ENCODE measurements at places on chromosomes 5 and 9.

GRCh38 chr9:95286151-95286550 lies 31.4 kb downstream of the FANCC start:
- peak; percentile 8 for DNase-seq

- peak; percentile 69 for DNase-seq
Observed at GRCh38 chr9:26326563-26326962, 566.0 kb downstream of the CAAP1 start.

- no peak for DNase-seq
Observed at GRCh38 chr9:71808068-71808467, 39.8 kb upstream of the CEMIP2 start.

- no peak for DNase-seq
Observed at GRCh38 chr5:150481972-150482406, 25.9 kb upstream of the NDST1 start.

GRCh38 chr5:73743161-73743560 lies 117.2 kb downstream of the ARHGEF28 start:
- no peak for DNase-seq

DNA sequence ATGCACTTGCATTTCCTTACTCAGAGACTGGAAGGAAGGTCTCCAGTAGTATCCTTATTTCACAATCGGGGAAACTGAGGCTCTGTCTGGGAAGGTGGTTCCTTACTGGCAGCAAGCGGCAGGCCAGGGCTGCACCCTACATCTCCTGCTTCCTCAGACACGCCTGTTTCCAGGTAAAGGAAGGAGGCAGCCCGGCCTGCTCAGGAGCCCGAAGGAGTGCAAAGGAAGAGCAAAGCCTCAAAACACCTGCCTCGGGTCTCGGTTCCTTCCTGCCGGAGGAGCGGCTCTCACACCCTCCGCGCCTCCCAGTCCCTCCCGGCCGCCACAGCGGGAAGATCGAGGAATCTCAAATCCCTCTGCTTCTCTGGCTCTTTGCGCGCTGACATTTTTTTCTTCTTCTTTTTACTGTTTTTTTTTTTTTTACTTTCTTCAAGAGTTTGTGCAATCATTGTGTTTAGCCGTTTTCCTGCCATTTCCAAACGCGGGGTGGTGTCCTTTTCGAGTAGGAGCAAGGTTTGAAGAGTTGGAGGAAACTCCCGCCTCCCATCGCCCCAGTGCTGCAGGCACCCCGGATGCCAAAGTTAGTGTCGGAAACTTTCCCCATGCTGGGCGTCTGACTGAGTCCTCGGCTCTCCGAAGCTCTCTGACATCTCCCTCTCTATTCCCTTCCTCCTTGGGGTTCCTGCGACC lies 1.0 kb downstream of the GGTA1 start:
- DNase-seq, result peak; percentile 25

DNA sequence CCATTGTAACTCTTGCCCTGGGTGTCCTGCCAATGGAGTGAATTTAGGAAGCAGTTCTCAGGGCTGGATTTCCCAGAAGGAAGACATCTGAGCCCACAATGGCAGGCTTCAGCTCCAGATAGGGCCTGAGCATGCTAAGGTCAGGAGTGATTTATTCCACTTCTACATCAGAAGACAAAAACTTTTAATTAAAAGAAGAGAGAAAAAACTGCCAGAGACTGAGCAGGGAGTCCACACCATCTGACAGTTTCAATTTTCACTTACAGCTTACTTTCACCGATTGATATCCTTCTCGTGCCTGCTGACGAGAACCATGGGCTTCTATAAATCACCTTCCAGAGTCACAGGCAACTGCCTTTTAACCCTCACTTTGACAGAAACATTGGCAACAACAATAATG lies 228.3 kb upstream of the BRINP1 start:
- DNase-seq, result no peak

GRCh38 chr5:133750356-133750755 lies 138.0 kb upstream of the FSTL4 start:
- no peak for DNase-seq

- DNase-seq, result no peak
Observed at GRCh38 chr9:106451223-106451622, 411.7 kb upstream of the ZNF462 start.

DNA sequence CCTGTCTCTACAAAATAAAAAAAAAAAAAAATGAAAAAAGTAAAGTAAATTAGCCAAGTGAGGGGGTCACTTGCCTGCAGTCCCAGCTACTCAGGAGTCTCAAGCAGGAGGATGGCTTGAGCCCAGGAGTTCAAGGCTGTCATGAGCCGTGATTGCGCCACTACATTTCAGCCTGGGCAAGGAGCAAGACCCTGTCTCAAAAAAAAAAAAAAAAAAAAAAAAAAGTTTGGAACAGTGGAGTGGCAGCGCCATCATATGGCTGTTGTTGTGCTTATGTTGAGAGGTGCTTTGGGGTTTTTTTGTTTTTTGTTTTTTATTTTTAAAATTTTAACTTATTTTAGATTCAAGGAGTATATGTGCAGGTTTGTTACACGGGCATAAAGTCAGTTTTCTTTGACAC lies 3.6 kb downstream of the BRIX1 start:
- no peak for DNase-seq

DNA sequence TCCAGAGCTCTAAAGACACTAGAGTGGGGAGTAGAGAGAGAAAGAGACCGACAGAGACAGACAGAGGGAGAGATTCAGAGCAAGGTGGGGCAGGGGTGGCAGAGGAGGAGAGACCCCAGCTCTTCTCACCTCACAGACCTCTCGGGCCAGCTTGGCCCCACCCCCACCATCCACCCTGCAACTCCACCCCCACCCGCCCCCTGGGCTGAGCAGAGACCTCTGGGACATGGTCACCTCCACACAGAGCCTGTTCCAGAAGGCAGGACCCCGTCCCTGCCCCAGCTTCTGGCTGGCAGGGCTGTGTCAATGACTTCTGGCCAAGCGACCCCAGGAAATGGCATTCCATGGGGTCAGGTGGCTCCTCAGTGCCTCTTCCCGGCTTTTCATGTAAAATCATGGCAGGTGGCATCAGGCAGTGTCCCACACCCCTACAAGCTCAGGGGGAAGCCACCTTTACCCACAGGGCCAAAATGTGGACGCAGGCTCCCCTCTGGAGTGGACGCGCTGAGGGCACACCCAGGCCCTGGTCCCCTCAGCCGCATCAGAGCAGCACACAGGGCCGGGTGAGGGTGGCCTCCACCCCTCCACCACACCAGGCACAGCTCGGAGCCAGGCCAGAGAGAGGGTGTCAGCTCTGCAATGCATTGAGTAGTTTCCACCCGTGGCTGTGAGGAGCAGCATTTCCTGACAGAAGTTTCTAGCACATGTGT lies 131.2 kb upstream of the LPCAT1 start:
- DNase-seq, result no peak

DNA sequence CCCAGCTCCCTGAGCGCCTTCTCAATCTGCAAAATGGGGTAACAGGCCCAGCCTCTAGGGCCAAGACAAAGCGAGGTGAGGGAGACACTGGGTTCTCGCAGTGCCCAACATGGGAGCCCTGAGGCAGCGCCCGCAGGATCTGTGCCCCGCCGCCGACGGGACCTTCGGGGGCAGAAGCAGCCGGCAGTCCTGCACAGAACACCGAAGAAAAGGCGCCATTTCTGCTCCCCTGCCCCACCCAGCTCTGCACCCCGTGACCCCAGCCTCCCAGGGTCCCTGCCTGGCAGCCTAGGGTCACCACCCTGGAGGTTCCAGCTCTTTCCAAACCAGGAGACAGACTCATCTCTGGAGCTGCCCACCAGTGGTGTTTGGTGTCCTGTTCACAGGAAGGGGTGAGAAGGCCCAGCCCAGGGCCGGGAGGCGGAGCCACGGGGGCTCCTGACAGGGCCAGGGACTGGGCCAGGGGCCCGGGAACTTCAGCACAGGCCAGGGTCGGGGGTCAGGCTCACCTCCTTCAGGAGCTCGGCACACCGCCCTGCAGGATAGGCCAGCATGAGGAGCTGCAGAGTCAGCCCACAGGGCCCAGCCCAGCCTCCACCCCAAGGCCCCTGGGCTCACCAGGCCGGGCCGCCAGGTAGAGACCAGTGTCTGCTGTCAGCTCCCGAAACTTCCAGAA lies 3.3 kb downstream of the LCN8 start:
- DNase-seq, result no peak

DNA sequence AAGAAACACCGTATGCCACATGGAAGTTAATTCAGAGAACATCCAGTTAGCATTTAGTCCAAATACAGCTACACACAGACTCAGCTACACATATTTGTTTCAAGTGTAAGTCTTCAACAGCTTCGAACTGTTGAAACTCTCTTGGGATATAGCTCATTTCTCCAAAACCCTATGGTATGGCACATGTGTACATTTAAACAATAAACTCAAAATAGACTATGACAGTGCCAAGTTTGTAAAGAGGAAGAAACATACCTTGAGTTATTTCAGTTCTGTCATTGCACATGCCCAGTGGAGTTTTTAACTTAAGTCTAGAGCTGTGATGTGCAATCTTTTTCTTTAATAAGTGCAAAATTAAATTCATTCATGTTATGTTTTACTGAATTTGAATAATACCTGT lies 155.1 kb upstream of the RAI14 start:
- DNase-seq, result no peak

DNA sequence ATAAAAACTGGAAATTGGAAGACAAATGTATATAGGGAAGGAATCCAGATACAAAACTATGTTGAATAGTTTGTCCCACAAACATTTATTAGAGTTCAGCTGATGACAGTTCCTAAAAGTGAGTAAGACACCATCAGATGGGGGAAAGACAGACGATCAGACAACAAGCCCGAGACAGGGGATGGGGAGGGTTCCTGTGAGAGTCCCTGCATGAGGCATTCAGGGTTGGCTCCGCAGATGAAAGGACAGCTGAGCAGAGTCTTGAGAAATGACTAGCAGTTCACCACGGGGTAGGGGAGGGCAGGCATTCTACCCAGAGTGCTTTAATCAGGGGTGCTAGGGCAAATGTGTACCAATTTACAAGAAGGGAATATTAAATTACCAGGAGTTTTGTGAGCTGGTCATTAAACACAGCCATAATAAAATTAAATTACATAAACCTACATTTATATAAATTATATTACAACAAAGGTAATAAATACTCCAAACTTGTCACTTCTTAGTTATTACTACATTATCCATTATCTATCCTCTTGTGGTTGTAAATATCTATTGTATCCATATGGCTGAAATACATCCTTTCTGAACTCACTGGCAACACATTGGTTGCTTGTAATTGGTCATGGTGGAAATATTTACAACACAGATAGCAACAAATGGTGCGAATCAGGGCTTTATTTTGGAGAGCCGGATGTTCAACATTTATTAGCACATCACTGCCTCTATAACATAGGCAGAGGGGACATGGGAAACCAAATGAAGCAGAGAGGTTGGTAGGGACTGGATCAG lies 27.8 kb downstream of the TNFSF15 start:
- peak; percentile 86 for DNase-seq

- no peak for DNase-seq
Observed at GRCh38 chr5:11153670-11154382, 392.8 kb upstream of the DAP start.

GRCh38 chr9:99369327-99369722 lies 147.2 kb downstream of the SEC61B start:
- DNase-seq, result no peak

DNA sequence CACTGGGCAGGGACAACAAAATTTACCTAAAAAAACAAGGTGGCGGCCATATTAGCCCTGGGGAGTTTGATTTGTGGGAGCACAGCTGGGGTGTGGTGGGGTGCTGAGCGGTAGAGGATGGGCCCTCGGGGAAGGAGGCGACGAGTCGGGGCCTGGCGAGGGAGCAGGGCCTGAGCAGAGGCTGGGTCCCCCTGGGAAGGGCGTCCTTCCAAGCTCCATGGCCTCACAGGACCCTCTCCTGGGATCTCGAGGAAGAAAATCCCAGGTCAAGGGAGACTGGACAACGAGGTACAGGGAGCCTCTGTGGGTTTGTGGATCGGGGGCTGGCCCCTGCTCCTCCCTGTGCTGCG lies 165.5 kb downstream of the CACNA1B start:
- no peak for DNase-seq

- peak; percentile 16 for DNase-seq
Observed at GRCh38 chr9:131666029-131666428, 73.8 kb downstream of the RAPGEF1 start.

GRCh38 chr9:129669141-129669718 lies 3.8 kb downstream of the PRRX2 start:
- peak; percentile 71 for DNase-seq

DNA sequence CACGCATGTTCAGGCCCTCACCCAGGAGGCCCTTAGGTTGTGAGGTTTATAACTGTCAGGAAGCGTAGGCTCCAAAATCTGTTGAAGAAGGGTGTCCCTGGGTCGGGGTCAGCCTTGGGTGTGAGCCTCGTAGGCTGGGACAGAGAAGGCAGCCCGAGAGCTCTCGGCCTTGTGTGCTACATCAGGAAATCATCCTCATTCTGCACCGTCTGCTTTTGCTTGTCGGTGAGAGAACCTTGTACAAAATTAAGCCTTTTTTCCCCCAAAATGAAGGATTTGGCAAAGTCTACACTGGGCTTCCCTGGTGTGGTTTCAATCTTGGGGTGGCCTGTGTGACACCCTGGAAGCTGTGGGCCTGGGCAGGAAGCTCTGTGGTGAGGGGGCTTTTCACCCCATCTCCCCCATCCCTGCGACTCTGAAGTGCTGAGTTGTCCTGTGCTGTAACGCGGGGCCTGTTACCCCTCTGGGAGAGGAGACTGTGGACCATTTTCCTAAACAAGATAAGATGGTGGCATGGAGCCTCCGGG lies 55.3 kb downstream of the AHRR start:
- no peak for DNase-seq

DNA sequence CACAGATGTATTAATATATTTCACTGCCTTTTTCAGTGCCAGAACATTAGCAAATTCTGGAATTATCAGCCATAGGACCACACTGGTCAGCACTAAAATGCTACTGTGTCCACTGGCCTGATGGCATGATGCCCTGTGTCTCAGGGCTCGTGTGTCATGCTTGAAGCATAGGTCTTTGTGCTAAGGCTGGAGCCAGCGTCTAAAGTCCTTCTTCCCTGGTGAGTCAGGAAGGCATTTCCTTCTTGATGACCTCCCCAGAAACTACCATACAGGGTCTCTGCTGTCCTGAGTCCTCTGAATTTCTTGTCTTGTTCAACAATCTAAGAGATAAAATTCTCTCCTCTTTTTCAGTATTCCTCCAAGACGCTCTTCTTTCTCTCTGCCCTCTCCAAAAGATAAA lies 489.9 kb downstream of the PSAT1 start:
- DNase-seq, result peak; percentile 47

GRCh38 chr9:99416007-99416406 lies 193.9 kb downstream of the SEC61B start:
- DNase-seq, result peak; percentile 45

GRCh38 chr9:109717342-109717741 lies 62.7 kb upstream of the PALM2AKAP2 start:
- DNase-seq, result no peak

- no peak for DNase-seq
Observed at GRCh38 chr5:76983468-76983867, 30.6 kb downstream of the CRHBP start.

GRCh38 chr5:93580063-93580926 lies 724 bp downstream of the NR2F1-AS1 start:
- DNase-seq, result peak; percentile 48

DNA sequence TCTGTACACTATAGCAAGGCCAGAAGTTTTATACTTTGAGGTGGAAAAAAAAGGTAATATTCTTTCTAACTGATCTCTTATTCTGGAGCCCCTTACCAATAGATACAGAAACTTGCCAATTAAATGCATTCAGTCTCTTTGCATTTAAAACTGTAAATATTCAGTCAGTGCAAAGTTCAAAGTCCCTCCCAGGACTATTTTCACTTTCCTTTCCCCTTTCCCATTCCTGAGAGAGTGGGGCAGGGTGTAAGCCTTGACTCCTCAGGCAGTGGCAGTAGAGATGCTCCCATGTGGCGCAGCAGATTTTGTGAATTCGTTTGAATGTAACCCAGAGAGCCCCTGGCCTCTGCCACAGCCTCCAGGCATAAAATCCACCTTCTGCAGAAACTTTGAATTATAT lies 29.9 kb downstream of the CETN3 start:
- no peak for DNase-seq

All from fibroblast of skin of abdomen (primary cell).